Brain microvascular endothelial cell (primary cell): ENCODE measurements at places on chromosomes 1 and 21.
A peak's percentile ranks its signal among the peaks of the same experiment; 100 is the strongest.

DNA sequence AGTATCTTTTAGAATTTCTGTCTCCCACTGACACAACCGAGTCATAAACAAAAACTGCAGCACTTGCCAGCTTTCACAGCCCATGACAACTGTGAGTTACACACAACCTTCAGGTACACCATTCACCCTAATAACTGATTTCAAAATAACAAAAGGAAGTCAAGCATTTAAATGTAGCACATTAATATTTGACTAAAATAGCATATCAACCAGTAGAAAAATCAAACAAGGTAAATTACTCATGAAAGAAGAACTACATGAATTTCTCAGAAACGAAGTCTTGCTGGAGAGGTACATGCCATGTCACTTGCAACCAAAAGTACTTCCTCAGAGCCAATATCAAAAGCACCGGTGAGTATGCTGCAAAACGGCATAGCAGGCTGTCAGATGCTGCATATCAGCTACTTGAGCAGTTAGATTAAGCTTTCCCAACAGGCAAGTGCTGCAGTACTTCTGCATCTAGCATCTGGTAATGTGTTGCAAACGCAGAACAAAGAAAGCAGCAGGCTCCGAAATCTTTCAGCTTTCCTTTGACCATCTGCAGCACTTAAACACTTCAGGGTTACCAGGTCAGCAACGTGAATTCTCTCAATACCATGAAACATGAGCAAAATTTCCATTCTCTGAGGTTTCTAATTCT is 223.2 kb downstream of the SMYD3 start:
- DNase-seq = no peak

DNA sequence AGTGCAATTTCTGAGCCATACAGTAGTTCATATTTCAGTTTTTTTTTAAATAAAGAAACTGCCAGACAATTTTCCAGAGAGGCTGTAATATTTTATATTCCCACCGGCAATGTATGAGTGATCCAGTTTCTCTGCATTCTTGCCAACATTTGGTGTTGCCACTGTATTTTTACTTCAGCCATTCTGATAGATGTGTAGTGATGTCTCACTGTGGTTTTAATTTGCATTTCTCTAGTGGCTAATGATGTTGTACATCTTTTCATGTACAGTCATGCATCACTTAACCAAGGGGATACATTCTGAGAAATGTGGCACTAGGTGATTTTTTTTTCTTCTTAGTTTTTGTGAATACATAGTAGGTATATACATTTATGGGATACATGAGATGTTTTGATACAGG is 99.6 kb downstream of the CENPF start:
- no peak for DNase-seq

- DNase-seq = no peak
Measured at GRCh38 chr1:153346077-153346723, 2.4 kb downstream of the PGLYRP4 start.

- peak; percentile 7 for DNase-seq
Measured at GRCh38 chr1:192153276-192153675, 5.0 kb upstream of the RGS18 start.

DNA sequence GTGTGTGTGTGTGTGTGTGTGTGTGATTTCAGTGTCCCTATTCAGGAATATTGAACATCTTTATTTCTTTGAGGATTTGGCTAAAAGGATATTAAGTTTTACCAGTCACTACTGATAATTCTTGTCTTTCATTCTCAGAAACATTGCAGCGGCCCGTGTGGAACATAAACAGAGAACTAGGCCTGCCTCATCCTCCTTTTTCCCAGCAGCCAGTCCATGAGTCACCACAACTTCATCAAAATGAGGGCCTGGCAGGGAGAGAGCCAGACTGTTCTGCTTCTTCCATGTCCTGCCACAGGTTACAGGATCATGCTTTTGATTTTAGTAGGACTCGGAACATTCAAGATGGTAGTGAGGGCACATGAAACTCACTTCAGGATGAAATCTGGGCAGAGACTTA is 50.7 kb downstream of the LRIG2 start:
- DNase-seq = peak; percentile 52
